ENCODE measurements at places on chromosomes 7 and 10.

- no peak for DNase-seq
These were observed 10.3 kb upstream of the ZC3HAV1L start for GRCh38 chr7:139046143-139046542.

GRCh38 chr10:1630304-1630703 is 107.0 kb downstream of the ADARB2 start:
- DNase-seq: no peak

- no peak for DNase-seq
These were observed 64.0 kb downstream of the ERCC6 start for GRCh38 chr10:49474901-49475300.

DNA sequence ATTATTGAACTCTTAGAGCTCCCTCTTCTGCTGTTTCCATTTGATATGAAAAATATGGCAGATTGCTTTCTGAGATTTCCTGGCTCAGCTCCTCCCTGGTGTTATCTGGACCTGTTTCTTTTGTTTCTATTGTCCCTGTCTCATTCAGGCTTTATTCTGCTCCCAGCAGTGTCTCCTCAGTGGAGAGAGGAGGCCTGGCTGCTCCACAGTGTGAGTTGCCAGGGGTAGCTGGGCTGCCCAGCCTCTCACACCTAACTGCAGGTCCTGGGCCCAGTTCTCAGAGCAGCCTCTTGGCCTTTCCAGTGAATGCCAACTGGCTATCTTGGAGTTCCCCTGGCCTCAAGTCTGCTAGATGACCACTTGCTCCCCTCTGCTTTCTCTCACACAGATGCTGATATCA is 127.0 kb downstream of the VPS41 start:
- no peak for DNase-seq

- DNase-seq: no peak
These were observed 5.8 kb downstream of the UNC5B start for GRCh38 chr10:71218046-71218650.

DNA sequence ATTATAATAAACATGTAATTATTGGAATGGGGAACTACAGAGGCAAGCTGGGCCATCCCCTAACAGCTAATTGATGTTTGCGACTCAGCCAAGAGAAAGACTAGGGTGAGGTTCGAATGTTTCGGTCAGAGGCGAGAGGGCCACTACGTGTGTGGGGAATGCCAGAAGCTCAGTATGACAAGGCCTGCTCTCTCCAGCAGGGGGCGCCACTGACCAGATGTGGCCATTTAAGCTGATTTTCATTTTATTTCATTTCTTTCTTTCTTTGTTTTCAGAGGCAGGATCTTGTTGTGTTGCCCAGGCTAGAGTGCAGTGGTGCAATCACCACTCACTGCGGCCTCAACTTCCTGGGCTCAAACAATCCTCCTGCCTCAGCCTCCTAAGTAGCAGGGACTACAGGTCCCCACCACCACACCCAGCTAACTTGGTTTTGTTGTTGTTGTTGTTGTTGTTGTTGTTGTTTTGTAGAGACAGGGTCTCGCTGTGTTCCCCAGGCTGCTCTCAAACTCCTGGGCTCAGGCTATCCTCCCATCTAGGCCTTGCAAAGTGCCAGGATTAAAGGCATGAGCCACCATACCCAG is 38.1 kb downstream of the TMEM130 start:
- no peak for DNase-seq

- DNase-seq: no peak
These were observed 7.8 kb downstream of the GTPBP4 start for GRCh38 chr10:996031-996430.

DNA sequence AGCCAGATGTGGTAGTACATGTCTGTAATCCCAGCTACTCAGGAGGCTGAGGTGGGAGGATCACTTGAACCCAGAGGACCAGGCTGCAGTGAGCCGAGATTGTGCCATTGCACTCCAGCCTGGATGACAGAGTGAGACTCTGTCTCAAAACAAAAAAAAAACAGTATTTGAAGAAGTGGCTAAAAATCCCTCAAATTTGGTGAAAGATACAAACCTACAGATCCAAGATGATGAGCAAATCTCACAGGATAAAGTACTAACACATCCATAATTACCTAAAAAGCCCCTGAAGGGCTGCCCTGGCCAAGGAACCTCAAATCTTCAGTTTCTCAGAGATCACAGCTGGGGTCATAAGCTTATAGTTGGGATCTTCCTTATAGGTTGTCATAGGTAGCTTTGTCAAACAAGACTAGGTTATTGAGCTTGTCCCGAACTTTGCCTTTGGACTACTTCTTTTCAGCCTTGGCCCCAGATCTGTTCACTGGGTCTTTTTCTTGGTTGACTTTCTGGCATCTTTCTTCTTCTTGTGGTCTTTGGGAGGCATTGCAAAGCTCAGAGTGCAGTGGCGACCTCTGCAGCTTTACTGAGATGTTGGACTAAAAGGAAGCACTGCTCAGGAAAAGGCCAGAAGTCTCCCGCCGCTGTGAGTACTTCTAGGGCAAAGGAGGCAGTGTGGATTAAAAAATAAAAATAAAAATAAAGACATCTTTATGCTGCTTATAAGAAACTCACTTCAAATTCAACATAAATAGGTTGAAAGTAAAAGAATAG is 28.6 kb upstream of the SAR1A start:
- DNase-seq: no peak

GRCh38 chr7:106193661-106194060 is 81.5 kb upstream of the SYPL1 start:
- no peak for DNase-seq

GRCh38 chr10:1155791-1156615 is 99.8 kb downstream of the WDR37 start:
- no peak for DNase-seq

DNA sequence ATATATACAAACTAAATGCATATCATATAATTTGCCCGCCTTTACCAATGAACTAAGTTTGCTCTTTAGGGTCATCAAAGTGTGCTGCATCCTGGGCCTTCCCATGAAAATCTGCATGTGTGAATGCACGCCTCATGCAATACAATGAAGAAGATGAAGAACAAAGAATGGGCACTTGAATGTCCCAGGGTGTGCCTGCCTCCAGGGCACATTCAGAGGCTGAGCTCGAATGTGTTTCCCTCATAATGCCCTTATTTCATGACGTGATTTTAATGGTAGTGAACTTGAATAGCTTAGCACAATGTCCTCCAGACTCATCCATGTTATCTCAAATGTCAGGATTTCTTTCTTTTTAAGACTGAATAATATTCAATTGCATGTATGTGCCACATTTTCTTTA is 824.9 kb downstream of the TNS3 start:
- no peak for DNase-seq

GRCh38 chr7:102912742-102913141 is at the start of gene LRRC17:
Gene LRRC17, plus strand, starts transcription at chr7:102913000. Its CDS starts 20,914 bp downstream, at chr7:102933914.
- peak; percentile 76 for DNase-seq

DNA sequence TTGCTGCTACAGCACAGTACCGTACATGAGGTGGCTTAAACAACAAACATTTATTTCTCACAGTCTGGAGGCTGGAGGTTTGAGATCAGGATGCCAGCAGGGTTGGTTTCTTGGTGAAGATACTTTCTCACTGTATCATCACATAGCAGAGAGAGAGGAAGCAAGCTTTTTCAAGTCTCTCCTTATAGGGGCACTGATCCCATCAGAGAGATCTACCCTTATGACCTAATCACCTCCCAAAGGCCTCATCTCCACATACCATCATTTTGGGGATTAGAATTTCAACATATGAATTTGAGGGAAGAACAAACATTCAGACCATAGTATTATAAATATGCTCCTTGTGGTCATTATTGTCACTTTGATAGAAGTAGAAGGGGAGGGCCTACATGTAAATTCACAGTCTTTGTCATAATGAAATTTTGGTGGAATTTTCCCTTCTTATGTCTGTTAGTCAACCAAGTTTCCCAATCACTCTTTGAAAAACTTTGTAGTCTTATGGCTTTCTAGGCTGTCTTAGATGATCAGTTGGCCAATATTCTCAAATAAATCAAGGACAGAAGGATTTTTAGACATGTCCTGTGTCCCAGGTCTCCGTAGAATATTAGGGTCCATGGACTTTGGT is 606.2 kb downstream of the LRMDA start:
- no peak for DNase-seq

- no peak for DNase-seq
These were observed 23.3 kb upstream of the MNX1 start for GRCh38 chr7:157033483-157034473.

- DNase-seq: no peak
These were observed 135.5 kb upstream of the FRMD4A start for GRCh38 chr10:14466257-14466656.

DNA sequence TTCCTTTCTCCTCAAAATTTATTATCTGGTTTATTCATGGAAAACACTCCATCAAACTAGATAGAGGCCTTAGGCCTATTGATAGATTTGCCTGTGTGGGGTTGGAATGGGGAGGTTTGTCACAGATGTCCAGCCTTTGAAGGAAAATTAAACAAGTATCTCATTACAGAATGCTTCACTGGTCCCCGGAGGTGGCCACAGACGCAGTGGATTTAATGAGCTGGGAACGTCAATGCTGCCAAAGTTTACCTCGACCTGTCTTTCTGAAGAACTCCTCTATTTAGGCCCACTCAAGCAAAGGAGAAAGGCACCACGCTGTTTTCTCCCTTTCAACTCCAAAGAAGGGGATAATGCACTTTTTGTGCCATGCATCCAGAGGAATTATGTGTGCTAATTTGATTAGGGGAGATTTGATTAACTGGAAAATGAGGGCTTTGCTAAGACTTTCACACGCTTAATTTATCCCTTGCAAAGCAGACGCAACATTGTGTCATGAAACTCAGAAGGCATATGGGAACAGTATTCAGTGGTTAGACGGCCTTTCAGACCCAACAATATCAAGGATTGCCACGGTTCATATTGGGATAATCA is 558.8 kb upstream of the GALNT17 start:
- DNase-seq: no peak

DNA sequence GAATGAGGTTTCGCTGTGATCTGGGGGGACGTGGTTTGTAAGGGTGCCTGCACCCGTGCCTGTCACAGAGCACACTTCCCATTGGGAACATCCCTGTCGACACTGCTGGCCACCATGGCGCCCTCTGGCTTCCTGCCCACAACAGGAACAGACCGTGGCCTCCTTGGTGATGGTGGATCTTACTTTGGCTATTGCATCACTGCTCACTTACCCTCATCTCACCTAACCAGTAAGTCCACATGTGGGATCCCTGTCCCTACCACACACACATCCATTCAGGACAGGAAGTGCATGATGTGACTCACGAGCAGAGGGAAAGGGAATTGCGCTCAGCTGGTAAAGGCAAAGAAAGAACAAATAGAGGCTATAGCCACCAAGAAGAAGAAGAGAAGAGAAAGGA is 26.2 kb upstream of the SEC61G start:
- no peak for DNase-seq

GRCh38 chr10:43839973-43840372 is 191.3 kb upstream of the ZNF32 start:
- no peak for DNase-seq

DNA sequence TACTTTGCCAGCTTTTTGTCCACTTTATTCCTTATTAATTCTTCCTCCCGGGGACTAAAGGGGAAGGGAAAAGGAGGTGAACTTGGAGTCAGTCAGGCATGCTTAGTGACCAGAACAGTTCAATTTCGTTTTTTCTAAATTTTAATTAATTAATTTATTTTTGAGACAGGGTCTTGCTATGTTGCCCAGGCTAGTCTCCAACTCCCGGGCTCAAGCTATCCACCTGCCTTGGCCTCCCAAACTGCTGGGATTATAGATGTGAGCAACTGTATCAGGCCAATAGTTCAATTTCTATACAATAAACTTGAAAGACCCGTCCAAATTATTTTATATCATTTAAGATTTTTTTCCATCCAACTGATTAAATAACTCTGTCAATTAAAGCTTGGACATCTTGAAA is 1.3 kb upstream of the SLF2 start:
- DNase-seq: no peak

GRCh38 chr10:132533571-132534260 is 3.9 kb upstream of the INPP5A start:
- no peak for DNase-seq

GRCh38 chr7:117776224-117776623 is 97.0 kb downstream of the CTTNBP2 start:
- DNase-seq: no peak

DNA sequence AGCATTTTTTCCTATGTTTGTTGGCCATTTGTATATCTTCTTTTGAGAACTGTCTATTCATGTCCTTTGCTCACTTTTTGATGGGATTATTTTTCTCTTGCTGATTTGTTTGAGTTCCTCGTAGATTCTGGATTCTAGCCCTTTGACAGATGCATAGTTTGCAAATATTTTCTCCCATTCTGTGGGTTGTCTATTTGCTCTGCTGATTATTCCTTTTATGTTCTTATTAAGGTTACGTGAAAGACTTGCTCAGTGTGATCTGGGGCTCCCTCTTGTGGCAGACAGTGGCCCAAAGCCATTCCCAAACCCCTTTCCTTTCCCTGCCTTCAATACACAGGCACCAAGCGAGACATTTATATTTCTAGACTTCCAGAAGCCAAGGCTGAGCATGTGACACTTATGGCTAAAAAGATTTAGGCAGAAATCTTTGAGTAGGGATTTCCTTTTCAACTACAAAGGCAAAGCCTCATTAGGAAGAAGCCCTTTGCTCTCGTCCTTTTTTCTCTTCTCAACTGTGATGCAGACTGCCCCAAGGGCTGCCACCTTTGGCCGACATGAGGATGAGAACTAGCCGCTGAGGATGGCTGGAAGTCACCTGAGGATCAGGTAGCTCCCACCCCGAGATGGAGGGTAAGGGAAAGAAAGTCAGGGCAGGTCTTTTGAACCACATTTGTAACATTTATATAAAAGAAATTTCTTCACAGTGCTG is 23.6 kb downstream of the ST8SIA6 start:
- peak; percentile 31 for DNase-seq
